ENCODE measurements at places on chromosomes 4 and X. TPM values are rescaled to one million over a fixed set of nuclear protein-coding genes. Genes with fewer than 3 reads are reported as not detected.

FAM47B gene
- polyA plus RNA-seq = not detected

CNOT6L gene
- 39.0 TPM for polyA plus RNA-seq

LRIT3 gene
- polyA plus RNA-seq = 0.45 TPM

PCSK1N gene
- polyA plus RNA-seq = 5.1 TPM

FOXR2 gene
- not detected for polyA plus RNA-seq

CT45A1 gene
- not detected for polyA plus RNA-seq

SLC9A7 gene
- polyA plus RNA-seq = 4.3 TPM

HGFAC gene
- 1.3 TPM for polyA plus RNA-seq

CRMP1 gene
- polyA plus RNA-seq = 48.2 TPM

TACR3 gene
- 2.2 TPM for polyA plus RNA-seq

TMPRSS11D gene
- polyA plus RNA-seq = 0.07 TPM

GAGE12E gene
- polyA plus RNA-seq = not detected

DCAF4L1 gene
- 0.12 TPM for polyA plus RNA-seq

RBMXL3 gene
- not detected for polyA plus RNA-seq

SPATA18 gene
- polyA plus RNA-seq = 1.3 TPM

GLRA2 gene
- 0.26 TPM for polyA plus RNA-seq

GAB1 gene
- 56.1 TPM for polyA plus RNA-seq

PSAPL1 gene
- polyA plus RNA-seq = not detected

KLHL34 gene
- 0.07 TPM for polyA plus RNA-seq

RRH gene
- polyA plus RNA-seq = 0.65 TPM

UTP3 gene
- polyA plus RNA-seq = 58.0 TPM

ATP1B4 gene
- not detected for polyA plus RNA-seq

PAGE5 gene
- not detected for polyA plus RNA-seq

GASK1B gene
- 34.4 TPM for polyA plus RNA-seq

TMSB15C gene
- 7.9 TPM for polyA plus RNA-seq

PRR32 gene
- not detected for polyA plus RNA-seq

RGN gene
- 31.0 TPM for polyA plus RNA-seq

PARM1 gene
- 52.7 TPM for polyA plus RNA-seq

PAGE4 gene
- polyA plus RNA-seq = 1.4 TPM

Measured in right renal cortex interstitium (tissue), 3 donors.